ENCODE measurements at places on chromosomes 7 and 10. TPM values are rescaled to one million over a fixed set of nuclear protein-coding genes. Genes with fewer than 3 reads are reported as not detected.

C7orf57 gene
- not detected for total RNA-seq

GHRHR gene
- total RNA-seq, result not detected

TUBB8 gene
- total RNA-seq, result not detected

LIPN gene
- not detected for total RNA-seq

CADPS2 gene
- total RNA-seq, result 22.6 TPM

TMEM236 gene
- 0.24 TPM for total RNA-seq

All from endothelial cell of umbilical vein (primary cell).